ENCODE measurements at places on chromosomes 3 and 15.

- peak; percentile 25 for DNase-seq
These were observed 53.8 kb downstream of the SST start for GRCh38 chr3:187616307-187616972.

DNA sequence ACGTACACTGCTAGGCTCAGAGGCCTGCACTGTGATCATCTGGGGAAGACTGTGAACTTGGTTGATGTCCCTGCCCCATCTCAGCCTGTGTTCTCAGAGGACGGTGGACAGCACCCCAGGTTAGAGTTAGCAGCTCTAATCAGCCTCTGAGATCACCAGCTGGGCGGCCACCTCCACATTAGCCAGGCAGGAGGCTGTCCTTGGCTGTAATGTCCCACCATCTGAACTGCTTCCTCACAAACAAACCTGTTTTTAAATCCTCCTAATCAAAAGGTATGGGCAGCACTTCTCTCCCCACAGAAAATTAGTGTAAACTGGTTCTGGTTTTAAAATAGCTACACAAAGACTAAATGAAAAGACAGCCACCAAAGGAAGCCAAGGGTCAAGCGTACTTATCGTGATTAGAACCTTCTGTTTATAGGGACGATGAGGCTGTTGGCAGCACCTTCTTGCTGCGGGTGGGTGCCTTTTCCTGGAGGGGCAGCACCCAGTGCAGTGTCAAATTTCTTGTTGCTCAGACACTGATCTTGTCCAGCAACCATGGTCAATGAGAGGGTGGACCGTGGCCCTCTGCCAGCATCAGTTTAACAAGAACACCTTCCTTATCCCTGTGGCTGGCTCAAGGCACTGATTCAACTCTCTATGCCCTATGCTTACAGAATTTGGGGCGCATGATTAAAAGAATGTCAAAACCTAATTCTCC lies 24.6 kb downstream of the ACSBG1 start:
- no peak for DNase-seq

DNA sequence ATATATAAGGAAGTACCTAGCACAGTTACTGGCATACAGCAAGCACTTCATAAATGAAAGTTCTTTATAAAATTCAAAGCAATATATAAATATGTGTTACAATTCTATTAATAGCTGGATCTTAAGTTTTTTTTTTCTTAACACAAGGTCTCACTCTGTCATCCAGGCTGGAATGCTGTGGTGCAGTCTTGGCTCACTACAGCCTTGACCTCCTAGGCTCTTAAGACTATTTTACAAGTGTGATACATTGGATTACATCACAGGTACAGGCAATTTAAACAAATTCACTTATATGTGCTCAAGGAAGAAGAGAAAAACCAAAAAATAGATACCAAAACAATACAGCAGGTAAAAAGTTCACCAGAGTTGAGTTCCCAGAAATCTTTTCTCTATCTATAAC lies 60.6 kb downstream of the ZNF280D start:
- no peak for DNase-seq

- DNase-seq: peak; percentile 24
These were observed 34.2 kb upstream of the GALNT15 start for GRCh38 chr3:16140116-16140893.

- no peak for DNase-seq
These were observed 89.5 kb downstream of the CHRNA7 start for GRCh38 chr15:32119694-32120330.

DNA sequence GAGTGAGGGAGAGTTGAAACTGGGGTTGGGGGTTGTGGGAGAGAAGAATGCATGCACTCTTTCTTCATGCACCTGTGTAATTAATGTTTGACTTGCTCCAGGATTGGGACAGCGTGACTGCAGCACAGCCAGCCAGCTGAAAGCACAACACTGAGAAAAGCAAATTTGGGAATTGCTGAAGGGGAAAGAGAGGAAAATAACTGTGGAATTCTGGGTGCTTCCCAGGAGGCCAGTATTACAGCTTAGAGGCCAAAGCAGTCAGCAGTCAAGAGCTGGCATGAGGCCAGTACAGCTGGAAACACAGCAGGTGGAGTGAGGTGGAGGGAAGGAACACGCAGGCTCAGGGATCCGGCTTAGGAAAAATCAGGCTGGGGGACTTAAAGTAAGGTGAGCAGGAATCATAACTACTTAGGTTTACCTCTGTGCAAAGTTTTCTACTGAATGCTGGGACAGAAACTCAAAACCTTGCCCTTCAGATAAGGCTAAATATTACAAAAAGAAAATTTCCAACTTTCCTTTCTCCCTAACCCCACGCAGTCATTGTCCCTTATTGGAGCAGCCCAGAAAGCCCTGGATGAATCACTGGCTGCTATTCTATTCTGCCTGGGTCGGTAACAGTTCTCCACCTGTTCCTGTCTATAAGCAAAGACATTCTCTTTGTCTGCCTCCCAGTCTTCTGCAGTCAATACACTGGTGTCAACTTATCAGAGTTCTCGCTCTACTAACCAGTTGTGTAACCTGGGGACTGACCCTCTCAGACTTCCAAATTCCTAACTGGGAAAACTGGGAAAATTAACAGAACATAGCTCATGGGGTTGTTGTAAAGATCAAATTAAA lies 167.2 kb downstream of the MAGI1 start:
- DNase-seq: no peak

GRCh38 chr3:195466251-195466650 lies 23.4 kb upstream of the ACAP2 start:
- no peak for DNase-seq

DNA sequence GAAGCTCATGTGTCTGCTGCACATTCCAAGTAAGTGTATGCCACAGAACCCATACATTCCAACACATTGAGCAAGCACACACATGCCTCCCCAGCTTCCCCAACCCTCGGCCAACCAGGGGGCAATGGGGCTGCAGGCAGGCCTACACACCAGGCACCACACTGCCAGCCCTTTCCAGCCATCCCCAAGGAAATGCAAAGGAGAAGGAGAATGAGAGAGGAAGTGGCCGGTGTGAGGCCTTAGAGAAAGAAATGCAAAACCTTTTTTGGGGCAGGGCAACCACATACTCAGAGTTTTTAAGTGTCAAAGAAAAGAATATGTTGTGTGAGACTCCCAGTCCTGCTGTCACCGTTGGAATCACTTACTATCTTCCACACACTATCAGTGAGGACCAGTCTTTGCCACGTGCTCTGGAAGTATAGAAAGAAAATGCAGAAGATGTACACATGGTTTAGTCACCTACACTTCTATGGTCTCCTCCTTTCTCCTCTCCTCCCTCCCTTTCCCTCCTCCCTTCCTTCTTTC lies 11.1 kb downstream of the IGF2BP2 start:
- peak; percentile 69 for DNase-seq

All from HS-5 (cell line).